Activated B cell treated with CpG ODN at 0.5 μM for 24 hours (primary cell): ENCODE measurements at places on chromosomes 13 and 19. TPM values are rescaled to one million over a fixed set of nuclear protein-coding genes. Genes with fewer than 3 reads are reported as not detected.
A peak's percentile ranks its signal among the peaks of the same experiment; 100 is the strongest.

GRCh38 chr13:49108196-49108595 lies 111.9 kb upstream of the MLNR start:
- H3K27ac ChIP-seq, result no peak overlapping the region
- H3K27me3 ChIP-seq, result no peaks in the 10 kb centered on the region
- DNase-seq, result no peak
- H3K36me3 ChIP-seq, result peaks cover 3% of the 10 kb centered on the region

GRCh38 chr19:1237027-1237659 lies 662 bp downstream of the CBARP start:
- DNase-seq, result no peak
- H3K4me3 ChIP-seq, result peak overlapping the region; percentile 38
- H3K4me1 ChIP-seq, result peaks cover 26% of the 10 kb centered on the region
- H3K27me3 ChIP-seq, result peaks cover 7% of the 10 kb centered on the region
- no peak overlapping the region for H3K27ac ChIP-seq

Gene SLC7A10
- total RNA-seq, result not detected in 2 replicates

DNA sequence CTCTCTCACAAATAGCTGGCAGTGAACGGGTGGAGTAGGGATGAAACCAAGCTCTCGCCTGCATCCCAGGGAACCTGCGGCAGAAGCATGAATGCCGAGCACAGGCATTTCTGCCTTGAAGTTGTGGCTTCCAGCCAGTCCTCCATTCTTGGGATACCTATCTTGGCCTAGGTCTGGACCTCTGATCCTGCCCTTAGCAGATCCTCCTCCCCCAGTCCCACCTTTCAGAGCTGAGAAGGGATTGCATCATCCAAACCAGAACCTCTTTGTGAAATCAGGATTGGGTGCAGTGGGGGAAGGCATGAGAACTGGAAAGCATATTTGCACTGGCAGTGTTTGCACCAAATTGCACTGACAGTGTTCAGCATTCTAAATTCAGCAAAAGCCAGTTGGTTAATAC lies 5.8 kb downstream of the ZNF780A start:
- no peak for DNase-seq
- H3K36me3 ChIP-seq, result peaks cover 56% of the 10 kb centered on the region
- peaks cover 27% of the 10 kb centered on the region for H3K4me1 ChIP-seq
- no peaks in the 10 kb centered on the region for H3K27me3 ChIP-seq
- no peak overlapping the region for H3K4me3 ChIP-seq

Gene TNFSF9
- 6.0 and 7.1 TPM in 2 replicates for total RNA-seq

- peaks cover 10% of the 10 kb centered on the region for H3K27me3 ChIP-seq
- no peak for DNase-seq
- no peak overlapping the region for H3K27ac ChIP-seq
- no peaks in the 10 kb centered on the region for H3K4me1 ChIP-seq
- H3K36me3 ChIP-seq, result no peaks in the 10 kb centered on the region
- H3K4me3 ChIP-seq, result no peak overlapping the region
These were observed 139.6 kb downstream of the CACNA1A start for GRCh38 chr19:13366529-13367143.

Gene MIPEP
- 19.7 and 19.9 TPM in 2 replicates for total RNA-seq

Gene FREM2
- total RNA-seq, result not detected in 2 replicates

DNA sequence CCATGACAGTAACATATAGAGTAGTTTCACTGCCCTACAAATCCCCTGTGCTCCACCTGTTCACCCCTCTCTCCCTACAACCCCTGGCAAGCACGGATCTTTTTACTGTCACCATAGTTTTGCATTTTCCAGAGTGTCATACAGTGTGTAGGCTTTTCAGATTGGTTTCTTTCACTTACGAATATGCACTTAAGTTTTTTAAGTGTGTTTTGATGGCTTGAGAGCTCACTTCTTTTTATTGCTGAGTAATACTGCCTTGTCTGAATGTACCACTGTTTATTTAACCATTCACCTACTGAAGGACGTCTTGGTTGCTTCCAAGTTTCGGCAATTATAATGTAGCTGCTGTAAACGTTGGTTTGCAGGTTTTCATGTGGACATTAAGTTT lies 175.1 kb downstream of the ITGBL1 start:
- peak overlapping the region; percentile 64 for H3K27ac ChIP-seq
- no peaks in the 10 kb centered on the region for H3K36me3 ChIP-seq
- peak overlapping the region; percentile 68 for H3K4me3 ChIP-seq
